Effector memory CD8-positive, alpha-beta T cell (primary cell): ENCODE measurements at places on chromosomes 6 and 20.

DNA sequence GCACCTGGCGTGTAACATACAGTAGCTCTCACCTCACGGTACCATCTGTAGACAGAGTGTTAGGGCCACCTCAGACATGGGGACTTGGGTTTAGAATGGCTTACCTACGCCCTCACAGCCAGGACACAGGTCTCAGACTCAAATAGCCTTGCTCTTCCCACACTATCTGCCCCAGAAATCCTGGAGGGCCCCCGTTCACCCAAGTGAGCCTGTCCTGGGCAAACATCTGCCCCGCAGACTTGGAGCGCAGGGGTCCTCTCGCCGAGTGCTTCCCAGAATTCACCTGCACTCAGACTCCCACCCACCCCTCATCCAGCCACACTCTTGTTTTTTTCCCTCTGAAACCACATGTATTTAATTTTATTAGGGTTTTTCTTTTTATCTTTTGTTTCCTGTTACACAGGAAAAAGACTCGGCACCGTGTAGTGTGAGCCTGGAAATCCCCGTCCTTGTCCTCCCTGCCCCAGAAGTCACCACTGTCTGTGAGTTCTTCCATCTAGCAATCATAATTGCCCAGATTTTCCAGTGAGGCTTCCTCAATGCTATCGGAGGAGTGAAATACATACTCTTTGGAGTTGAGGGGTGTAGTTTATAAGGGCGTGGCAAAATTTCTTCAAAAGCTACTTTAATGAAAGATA is 17.1 kb upstream of the MAP1LC3A start:
- DNase-seq: no peak

DNA sequence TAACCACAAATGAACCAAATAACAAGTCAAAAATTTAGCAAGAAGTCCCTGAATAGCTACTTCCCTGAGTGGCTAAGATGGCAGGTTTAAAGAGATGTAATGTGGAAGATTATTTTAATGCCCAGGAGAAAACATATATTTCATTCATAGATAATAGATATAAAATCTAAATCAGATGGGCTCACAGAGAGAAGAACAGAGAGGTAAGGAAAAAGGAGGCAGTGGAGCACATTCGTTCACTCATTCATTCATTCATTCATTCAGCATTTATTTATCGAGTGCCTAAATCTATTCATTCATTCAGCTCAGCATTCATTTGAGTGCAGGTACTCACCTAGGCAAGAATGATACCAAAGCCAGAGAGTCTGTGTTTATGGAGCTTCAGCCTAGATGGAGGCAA is 32.1 kb upstream of the IYD start:
- no peak for DNase-seq

GRCh38 chr6:169556758-169557548 is 144.9 kb downstream of the WDR27 start:
- DNase-seq: peak; percentile 10

GRCh38 chr20:29763821-29764511 is 1493.5 kb upstream of the DEFB115 start:
- DNase-seq: no peak

- no peak for DNase-seq
Measured at GRCh38 chr6:21426841-21427490, 166.6 kb upstream of the SOX4 start.

DNA sequence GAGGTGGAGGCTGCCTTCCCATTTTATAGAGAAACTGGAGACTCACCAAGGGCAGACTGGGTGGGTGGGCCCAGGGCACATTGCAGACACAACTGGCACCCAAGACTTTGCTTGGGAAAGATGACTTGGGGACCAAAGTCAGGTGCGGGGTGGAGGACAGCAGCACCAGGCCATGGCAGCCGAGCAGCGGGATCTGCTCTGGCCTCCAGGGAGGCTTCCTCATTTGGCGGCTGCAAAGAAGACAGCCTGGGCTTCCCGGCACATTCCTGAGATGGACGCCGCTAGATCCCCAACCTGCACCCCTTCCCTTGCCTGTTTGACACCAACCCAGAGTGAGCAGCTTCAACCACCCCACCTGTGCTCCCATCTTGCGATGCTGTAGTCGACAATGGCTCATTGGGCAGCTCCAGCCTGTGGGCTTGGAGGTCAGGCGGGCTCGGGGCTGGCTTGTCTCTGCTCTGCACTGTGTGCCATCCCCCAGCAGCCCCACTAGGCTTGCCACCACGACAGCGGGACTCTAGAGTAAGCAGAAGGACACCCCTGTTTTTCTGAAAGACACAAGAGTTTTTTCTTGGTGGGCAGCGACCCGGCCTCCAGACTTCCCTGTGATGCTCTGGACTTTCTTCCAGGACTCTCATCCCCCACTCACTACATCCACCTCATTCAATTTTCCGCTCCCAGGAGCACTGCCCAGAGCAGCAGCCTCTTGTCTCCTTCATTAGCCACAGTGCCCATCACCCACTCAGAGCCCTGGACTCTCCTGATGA is 184.9 kb upstream of the CST7 start:
- DNase-seq: no peak

DNA sequence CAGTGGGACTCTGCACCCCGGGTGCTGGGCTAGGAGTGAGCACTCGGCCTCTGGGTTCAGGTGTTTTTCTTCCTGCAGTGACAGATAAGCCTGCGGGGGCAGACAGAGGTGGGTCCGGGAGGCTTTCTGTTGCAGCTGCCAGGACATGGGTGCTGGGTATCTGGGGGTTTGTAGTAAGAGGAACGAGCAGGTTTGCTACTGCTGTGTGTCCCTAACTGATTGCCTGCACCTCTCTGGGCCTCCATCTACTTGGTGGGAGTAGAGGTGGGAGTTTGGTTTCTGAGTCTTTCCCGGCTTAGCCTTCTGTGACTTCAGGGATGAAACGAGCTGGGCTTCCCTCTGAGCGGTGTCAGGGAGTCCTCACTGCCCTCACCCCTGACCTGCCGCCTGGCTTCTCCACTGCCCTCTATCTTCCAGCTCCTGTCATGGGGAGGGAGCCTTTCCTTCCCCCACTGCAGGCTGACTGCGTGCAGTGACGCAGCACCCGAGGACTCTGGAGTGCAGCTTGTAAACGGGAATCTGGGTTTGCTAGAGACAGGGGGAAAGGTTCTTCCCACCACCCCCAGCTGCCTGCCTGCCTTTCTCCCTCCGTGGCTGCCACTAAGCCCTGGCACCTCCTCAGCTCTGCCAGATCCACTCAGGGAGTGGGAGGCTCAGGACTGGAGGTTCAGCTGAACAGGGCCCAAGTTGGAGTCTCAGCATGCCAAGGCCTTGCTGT is 6.7 kb downstream of the DLGAP4 start:
- DNase-seq: no peak

DNA sequence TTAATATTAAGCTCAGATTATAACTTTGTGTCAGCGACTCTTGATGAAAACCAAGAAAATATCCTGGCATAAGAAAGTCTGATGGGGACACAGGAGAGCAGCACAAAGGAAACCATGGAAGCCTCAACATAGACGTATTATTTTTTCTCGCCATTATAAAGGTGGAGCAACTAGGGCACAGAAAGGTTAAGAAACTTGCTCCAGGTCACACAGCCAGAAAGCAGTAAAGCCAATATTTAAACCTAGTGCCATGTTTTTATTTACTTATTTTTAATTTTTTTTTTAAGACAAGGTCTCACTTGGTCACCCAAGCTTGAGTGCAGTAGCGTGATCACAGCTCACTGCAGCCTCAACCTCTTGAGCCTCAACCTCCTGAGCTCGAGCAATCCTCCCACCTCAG is 259.3 kb downstream of the PREX1 start:
- no peak for DNase-seq

GRCh38 chr6:139137706-139138105 is 2.8 kb downstream of the HECA start:
- no peak for DNase-seq

DNA sequence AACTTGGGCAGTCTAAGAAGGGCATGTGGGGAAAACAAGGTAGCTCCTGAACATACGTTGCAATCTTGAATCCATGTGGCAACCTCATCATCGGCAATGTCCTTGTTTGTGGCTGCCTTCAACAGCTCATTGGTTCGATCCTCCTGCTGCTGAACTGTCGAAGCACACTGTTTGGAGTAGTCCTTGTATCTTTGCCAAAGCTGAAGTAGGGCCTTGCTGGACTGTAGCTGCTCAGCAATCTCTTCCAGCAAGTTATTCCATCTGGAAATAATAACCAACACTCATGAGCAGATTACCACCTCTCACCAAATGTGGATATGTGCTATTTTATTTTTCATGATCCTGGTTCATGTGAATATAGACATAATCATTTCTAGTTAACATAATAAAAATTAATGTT is 413.3 kb downstream of the ESR1 start:
- no peak for DNase-seq

DNA sequence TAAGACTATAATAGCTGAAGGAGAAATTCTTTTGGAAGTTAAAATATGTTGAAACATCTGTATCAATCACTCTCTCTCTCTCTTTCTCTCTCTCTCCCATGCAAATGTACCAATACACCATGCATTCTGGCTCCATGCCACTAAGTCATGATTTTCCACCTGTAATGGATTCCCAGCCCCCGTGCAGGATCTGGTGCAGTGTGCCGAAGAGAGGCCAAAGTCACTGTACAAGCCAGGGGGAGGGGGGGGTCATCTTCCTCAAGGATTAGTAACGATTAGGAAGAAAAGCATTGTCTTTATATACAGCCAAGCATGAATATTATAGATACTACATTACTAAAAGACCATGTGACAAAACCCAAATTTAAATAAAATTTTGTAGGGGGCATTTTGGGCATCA is 725.1 kb downstream of the KIF16B start:
- DNase-seq: no peak

- peak; percentile 37 for DNase-seq
Measured at GRCh38 chr6:52389626-52390360, 27.8 kb downstream of the PAQR8 start.

GRCh38 chr6:42049116-42049809 is 1.1 kb upstream of the TAF8 start:
- DNase-seq: no peak

DNA sequence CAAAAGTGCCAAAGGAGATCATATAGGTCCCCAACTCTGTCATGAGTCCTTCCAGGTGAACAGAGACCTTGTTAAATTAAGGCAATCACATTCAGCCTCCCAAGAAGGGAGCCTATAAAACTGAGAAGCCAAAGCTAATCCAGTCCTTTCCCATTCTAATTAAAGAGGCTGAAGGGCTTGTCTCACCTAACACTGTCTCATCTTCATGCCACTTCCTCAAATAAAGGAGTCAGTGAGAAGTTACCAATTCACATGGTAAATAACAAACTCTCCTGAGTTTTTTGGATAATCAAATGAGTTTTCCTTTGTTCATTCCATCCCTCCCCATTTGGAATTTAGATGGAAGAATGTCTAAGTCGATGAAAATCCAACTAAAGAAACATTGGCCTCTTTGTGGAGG is 242.8 kb downstream of the UST start:
- no peak for DNase-seq

GRCh38 chr20:37937686-37938085 is 34.8 kb downstream of the VSTM2L start:
- DNase-seq: no peak
